ENCODE measurements at places on chromosomes 5 and 9.

DNA sequence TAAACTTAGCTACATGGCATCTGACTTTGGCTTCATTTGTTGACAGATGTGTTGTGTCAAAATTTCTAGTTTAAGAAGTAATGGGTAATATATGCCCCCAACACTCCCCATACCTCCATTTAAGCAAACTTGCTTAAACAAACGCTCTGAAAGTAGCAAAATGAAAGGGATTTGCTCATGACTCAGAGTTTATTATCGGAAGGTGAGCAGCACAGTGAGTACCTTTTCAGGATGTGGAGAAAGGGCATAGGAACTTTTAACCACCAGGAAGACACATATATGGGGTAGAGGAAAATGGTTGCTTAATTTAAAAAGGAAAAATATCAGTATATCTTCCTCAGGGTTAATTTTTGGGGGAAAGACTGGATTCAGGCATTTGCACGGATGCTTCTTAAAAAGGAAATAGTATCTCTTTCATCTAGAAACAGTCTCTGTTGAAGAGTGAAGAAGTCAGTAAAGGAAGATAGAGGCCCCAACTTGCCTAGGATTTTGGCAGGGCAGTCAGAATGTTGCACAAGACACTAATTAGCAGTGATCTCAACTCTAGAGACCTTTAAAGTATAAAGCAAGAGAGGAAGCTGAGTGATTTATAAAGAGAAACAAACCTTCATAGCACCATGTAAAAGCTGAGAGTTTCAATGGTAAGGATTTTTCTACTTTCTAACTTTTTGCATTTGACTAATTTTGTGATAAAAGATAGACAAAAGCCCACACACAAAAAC lies 155.1 kb downstream of the TRIO start:
- no peak for DNase-seq

GRCh38 chr9:33114746-33115145 lies 38.3 kb upstream of the SMU1 start:
- no peak for DNase-seq

DNA sequence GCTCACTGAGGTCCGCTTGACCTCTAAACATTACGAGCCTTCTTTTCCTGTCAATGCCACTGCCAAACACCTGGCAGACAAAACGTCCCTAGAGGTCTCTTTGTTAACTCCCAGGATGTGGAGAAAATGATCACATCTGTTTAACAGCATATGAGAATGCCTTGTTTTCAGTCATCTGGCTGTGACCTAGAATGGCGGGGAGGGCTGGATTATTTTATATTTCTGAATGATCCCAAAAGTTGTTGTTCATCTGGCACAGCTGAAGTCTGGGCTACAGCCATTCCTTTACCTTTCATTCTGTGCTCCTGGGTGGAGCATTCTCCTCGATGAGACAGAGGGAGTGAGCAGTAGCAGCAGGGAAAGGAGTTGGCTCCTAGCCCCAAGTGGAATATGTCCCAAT lies 138.2 kb downstream of the PRDM6 start:
- no peak for DNase-seq

GRCh38 chr5:178110-178509 lies 13.2 kb upstream of the LRRC14B start:
- DNase-seq = peak; percentile 55

GRCh38 chr5:174310243-174310642 lies 264.7 kb downstream of the NSG2 start:
- DNase-seq = no peak

- no peak for DNase-seq
These were observed 42.2 kb upstream of the FCN1 start for GRCh38 chr9:134959971-134960310.

GRCh38 chr9:74775396-74775795 lies 112.3 kb downstream of the TRPM6 start:
- DNase-seq = no peak

GRCh38 chr5:3036041-3036788 lies 284.7 kb upstream of the IRX2 start:
- DNase-seq = no peak

- no peak for DNase-seq
These were observed 236.6 kb downstream of the PSAT1 start for GRCh38 chr9:78533500-78533899.

GRCh38 chr5:40277161-40277906 lies 402.4 kb upstream of the PTGER4 start:
- DNase-seq = no peak

- DNase-seq = no peak
These were observed 15.4 kb downstream of the FAM81B start for GRCh38 chr5:95406426-95407090.

- DNase-seq = peak; percentile 23
These were observed 84.3 kb upstream of the SMC2 start for GRCh38 chr9:104009826-104010225.

DNA sequence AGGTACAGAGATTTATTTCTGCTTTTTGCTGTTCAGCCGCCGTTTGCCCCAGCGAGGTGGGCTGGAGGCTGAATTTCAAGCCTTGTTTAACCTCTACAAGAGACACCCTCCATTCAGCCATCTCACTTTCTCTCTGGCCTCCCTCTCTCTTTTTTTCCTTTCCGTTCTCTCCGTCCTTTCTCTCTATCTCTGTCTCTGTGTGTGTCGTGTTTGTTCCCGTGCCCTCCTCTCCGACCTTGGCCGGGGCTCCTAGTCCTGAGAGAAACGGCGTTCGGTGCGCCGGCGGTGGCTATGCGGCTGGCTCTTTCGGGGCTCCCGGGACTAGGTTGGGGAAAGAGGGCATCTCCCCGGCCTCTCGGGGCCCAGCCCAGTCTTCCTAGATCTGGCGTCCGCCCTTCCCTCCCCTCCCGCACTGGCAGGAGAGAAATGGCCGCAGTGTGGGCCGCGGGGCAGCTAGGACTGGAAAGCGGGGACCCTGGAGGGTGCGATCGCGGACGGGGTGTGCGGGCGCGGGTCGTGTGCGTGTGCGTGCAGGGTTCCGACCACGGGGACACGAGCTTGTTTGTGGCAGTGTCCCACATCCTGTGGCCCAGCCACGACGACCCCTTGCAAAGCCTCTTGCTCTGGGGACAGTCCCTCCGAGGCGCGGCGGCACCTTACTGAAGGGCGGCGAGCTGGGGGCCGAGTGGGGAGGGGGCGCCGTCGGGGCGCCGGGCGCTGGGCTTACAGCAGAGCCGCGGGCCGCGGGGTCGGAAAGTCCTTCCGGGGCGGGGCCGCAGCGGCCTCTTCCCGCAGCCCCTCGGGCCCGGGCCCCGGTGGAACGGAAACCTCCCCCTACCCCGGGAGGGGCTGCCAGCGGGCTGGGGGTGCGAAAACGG lies 5.7 kb downstream of the LHX2 start:
- DNase-seq = no peak

- DNase-seq = no peak
These were observed 425.7 kb downstream of the PIK3R1 start for GRCh38 chr5:68641211-68641610.

- no peak for DNase-seq
These were observed 86.9 kb downstream of the BASP1 start for GRCh38 chr5:17304282-17304681.

DNA sequence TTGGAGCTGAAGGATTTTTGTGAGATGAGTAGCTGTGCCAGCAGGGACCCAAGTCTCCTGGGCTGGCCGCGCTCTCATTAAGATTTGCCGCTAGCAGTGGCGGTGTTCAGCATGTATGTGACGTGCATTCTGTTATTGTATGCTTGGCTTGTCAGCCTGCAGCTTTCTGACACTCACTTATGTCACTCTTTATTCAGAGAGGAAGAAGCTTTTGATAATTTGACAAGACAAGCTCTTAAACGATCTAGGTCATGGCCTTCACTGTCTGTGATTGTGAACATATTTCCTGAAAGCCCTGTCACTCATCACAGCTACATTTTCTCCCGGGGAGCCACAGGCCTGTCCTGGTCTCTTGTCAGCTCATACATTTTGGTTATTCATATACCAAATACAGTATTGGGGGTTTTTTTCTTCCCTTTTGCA lies 98.2 kb upstream of the GRHPR start:
- peak; percentile 85 for DNase-seq

DNA sequence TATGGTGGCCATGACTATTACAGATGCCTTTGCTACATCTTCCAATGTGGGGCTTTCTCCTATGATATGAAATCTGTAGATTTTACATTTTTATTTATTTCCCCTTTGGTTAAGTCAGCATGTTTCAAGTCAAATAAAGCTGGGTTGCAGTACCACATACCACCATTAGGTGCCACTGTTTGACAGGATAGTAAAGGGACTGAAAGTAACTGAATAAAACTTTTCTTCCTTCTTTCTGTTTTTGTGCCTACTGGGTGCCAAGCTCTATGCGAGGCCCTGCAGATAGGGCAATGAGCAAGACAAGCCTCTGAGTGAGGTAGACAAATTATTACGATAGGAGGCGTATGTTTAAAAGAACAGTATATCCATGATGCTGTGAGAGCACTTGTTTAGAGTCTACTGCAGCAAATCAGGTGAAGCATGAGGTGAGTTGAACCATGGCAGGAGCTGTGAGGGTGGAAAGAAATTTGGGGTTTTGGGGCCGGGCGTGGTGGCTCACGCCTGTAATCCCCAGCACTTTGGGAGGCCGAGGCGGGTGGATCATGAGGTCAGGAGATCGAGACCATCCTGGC lies 64.8 kb downstream of the GDNF start:
- no peak for DNase-seq

- no peak for DNase-seq
These were observed 996.4 kb upstream of the WWC1 start for GRCh38 chr5:167294882-167295680.

- DNase-seq = no peak
These were observed 45.6 kb downstream of the NNT start for GRCh38 chr5:43648499-43649124.

GRCh38 chr5:81787474-81788242 lies 36.8 kb upstream of the SSBP2 start:
- peak; percentile 43 for DNase-seq

GRCh38 chr5:79513704-79514390 lies at the start of gene HOMER1:
TSS of gene HOMER1 (minus strand) at chr5:79514134. CDS start at chr5:79512774, 1,360 bp downstream.
- DNase-seq = peak; percentile 50

DNA sequence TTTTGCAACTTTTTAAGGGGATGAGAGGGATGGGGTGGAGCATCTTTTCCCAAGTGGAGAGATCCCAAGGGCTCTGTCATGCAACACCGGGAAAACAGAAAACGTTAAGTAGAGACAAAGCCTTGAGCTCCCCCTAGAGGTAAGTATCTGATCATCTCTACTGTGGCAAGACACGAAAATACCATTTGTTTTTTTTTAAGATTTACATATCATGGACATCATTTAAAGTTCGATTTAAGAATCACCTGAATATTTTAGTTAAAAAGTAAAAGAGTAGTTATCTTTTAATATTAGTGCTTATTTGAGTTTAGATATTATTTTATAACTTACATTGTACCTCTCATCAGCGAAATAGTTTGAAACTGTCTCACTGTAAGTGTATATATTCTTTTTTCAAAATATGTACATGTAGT lies 200.4 kb downstream of the LRRC70 start:
- peak; percentile 76 for DNase-seq

DNA sequence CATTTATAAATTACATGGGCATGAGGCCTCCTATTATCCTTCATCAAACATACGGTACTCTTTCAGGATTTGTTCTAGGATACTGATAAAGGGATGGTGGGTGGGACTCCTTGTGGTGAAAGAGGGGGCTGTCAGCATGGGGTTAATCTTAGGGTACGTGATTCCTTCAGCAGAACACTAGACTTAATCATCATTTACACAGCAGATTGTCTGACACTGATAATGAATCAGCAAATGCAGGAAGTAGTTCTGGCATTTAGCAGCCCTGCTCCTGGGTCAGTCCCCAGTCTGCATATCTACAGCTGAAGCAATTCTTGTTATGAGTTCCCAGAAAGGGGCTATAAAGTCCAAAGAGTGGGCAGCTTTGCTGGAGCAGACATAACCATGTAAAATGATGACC lies 384.6 kb downstream of the SPOCK1 start:
- no peak for DNase-seq

GRCh38 chr5:20556115-20556763 lies 568.2 kb upstream of the CDH18 start:
- no peak for DNase-seq

DNA sequence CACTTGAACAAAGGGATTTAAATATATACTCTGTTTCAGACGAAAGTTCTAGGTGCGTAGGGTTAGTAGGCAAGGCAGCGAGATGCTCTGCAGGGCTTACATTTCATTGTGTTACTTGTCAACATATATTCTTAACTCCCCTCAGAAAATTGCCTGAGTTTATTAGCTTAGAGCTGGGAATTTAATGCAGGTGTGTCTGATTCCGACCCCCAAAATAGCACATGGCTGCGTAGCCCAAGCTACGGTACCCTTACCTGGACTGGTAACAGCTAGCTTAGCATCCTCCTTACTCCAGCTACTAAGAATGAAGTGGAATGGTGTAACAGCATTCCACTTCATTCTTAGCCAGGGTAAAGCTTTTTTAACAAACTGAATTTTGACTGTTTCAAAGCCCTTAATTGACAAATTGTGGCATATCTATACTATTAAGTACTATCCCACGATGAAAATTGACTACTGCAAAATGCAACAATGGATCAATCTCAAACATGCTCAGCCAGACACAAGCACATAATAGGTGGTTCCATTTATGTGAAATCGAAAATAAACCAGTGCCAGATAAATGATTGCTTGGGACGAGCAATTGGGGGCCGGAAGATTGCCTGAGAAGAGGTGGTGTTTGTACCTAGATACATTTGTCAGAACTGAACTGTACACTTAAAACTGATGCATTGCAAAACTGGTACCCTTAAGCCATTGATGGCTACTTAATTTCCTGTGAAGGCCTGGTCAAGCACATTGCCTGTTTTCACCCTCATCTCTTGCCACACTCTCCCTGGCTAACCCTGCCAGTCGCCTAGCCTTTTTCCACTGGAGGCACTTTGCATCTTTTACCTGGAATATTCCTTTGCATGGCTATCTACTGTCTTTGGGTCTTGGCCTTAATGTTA lies 3.0 kb upstream of the FGF18 start:
- no peak for DNase-seq

DNA sequence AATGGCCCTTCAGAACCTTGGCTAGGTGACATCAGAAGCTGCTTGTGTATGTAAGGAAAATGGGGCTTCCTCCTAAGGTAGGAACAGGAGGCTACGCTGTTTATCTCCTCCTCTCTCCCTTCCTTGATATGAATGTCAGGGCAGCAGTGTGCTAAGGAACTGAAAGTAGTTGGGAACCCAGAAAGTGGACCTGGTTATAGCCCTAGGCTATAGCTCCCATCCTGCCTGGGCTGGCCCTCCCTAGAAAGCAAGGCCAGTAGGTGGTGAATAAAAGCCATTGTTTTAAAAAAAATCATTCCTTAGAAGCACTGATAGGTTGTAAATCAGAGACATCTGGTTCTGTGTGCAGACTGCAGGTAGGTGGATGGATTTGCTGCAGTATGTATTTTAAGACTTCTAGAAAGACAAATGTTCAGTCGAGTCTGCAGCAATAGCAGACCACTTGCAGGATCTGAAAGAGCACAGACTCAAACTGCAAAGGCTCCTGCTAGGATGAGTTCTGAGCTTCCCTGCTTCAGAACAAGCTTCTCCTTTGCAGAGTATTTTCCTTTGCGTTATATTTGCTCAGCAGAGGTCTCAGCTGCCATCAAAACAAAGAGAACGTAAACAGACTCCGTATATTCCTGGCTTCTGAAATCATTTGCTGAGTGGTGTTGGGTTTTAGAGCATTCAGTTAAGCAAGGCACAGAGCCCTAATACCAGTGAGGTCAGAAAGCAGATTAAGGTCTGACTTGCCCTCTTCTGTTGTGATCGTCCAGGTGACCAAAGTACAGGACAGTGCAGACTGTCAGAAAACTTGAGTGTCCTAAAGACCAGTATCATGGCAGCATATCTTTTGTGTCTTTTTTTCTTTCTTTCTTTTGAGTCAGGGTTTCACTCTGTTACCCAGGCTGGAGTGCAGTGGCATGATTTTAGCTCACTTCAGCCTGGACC lies 20.1 kb upstream of the CFAP157 start:
- DNase-seq = peak; percentile 6

Measured in NCI-H510A treated with DMSO at 0.1 percent for 48 hours (cell line).